ENCODE measurements at places on chromosomes 13 and 19.

GRCh38 chr13:99126821-99127220 is 73.8 kb upstream of the UBAC2 start:
- no peaks in the 10 kb centered on the region for H3K36me3 ChIP-seq
- no peak for DNase-seq
- peaks cover 6% of the 10 kb centered on the region for H3K4me1 ChIP-seq
- no peak overlapping the region for H3K27ac ChIP-seq

GRCh38 chr13:111973605-111974340 is 93.2 kb upstream of the SOX1 start:
- H3K27ac ChIP-seq, result no peak overlapping the region
- DNase-seq, result no peak
- H3K27me3 ChIP-seq, result peaks cover 3% of the 10 kb centered on the region
- H3K4me3 ChIP-seq, result no peak overlapping the region
- H3K36me3 ChIP-seq, result no peaks in the 10 kb centered on the region
- H3K4me1 ChIP-seq, result no peaks in the 10 kb centered on the region

DNA sequence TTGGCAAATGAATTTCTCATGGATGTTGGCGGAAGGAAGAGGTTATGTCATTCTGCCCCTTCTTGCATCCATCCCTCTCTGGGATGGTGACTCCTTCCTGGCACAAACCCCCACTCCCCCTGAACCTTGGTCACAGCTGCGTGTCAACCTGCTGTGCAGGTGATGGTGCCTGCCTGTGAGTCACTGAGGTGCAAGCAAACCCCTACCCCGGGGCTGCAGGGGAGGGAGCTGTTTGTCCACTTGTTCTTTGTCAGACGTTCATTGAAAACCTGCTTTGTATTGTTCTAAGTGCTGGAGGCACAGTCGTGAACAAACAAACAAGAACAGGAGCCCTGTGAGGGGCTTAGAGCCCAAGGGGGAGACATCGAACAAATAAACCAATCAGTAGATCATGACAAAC is 2.0 kb upstream of the GAPDHS start:
- H3K27me3 ChIP-seq, result peaks cover 42% of the 10 kb centered on the region
- H3K4me1 ChIP-seq, result peaks cover 4% of the 10 kb centered on the region
- no peak overlapping the region for H3K27ac ChIP-seq
- DNase-seq, result no peak
- H3K36me3 ChIP-seq, result peaks cover 2% of the 10 kb centered on the region

GRCh38 chr19:24081056-24081455 is 5.9 kb upstream of the ZNF254 start:
- H3K36me3 ChIP-seq, result peaks cover 19% of the 10 kb centered on the region
- H3K27ac ChIP-seq, result no peak overlapping the region
- no peak overlapping the region for H3K4me3 ChIP-seq
- peaks cover 2% of the 10 kb centered on the region for H3K4me1 ChIP-seq

DNA sequence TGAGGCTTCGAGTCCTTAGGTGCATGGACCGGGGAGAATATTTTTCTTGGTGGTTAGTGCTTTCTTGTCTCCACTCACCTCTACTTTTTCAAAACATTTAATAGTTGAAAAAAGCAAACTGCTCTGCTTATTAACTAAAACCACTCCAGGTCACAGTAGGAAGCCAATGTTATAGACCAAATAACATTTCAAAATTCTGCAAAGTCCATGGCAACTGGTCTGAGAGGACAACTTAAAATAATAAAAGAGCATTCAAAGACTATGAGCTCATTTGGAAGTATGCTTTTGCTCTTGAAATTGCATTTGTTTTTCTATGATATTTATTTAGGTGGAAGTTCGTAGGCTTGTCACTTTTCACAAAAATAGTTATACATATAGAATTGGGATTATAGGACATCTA is 483.0 kb downstream of the DCT start:
- no peak for DNase-seq
- H3K36me3 ChIP-seq, result no peaks in the 10 kb centered on the region
- no peak overlapping the region for H3K27ac ChIP-seq

GRCh38 chr19:55678121-55678671 is 3.2 kb downstream of the EPN1 start:
- H3K4me1 ChIP-seq, result peaks cover 50% of the 10 kb centered on the region
- H3K36me3 ChIP-seq, result peaks cover 25% of the 10 kb centered on the region
- H3K4me3 ChIP-seq, result peak overlapping the region; percentile 98
- peak overlapping the region; percentile 98 for H3K27ac ChIP-seq

DNA sequence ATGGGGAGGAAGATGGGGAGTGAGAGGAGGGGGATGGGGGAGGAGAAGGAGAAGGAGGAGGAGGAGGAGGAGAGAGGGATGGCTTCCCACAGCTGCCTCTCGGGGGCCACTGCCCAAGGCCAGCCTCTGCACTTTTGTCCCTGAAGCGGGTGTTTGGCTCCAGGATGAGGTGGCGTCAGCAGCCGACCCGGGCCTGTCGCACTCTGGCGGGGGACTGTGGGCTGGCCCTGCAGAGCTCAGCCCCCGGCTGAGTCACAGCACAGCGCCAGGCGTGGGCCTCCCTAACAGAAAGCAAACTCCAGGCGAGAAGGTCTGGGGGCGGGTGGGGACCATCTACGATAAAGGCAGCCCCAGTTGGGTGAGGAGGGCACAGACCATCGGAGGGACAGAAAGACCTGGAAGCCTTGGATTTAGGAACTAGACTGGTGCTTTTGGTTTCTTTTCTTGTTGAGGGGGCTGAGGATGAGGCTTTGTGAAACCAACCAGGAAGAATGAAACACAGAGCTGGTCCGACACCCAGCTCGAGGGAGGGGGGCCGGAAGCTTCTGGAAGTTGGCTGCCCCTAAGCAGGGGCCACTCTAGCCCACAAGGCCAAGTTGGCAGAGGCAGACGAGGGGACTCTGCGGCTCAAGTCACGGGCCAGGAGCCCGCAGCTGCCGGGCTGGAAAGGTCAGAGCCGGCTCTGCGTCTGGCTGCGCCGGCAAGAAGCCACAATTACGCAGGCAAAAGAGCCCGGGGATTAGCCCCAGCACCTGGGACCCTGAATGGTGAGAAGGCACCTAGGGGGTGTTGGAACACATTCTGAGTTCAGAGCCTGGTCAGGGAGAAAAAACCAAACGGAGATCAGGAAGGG is 18.2 kb downstream of the LSM4 start:
- H3K4me3 ChIP-seq, result peak overlapping the region; percentile 85
- H3K27me3 ChIP-seq, result no peaks in the 10 kb centered on the region
- peak; percentile 73 for DNase-seq
- peaks cover 1% of the 10 kb centered on the region for H3K36me3 ChIP-seq
- H3K27ac ChIP-seq, result peak overlapping the region; percentile 96

GRCh38 chr19:2488405-2488941 is 12.5 kb downstream of the GADD45B start:
- peaks cover 41% of the 10 kb centered on the region for H3K4me1 ChIP-seq
- H3K36me3 ChIP-seq, result peaks cover 4% of the 10 kb centered on the region
- H3K4me3 ChIP-seq, result no peak overlapping the region
- H3K27ac ChIP-seq, result no peak overlapping the region

- no peaks in the 10 kb centered on the region for H3K4me1 ChIP-seq
- no peak overlapping the region for H3K4me3 ChIP-seq
- H3K36me3 ChIP-seq, result peaks cover 3% of the 10 kb centered on the region
- H3K27ac ChIP-seq, result no peak overlapping the region
- peaks cover 2% of the 10 kb centered on the region for H3K27me3 ChIP-seq
Measured at GRCh38 chr13:97495678-97496077, 61.7 kb downstream of the RAP2A start.

- H3K4me1 ChIP-seq, result peaks cover 53% of the 10 kb centered on the region
- DNase-seq, result peak; percentile 78
- H3K27ac ChIP-seq, result peak within 1 kb of the TSS; percentile 91
- H3K4me3 ChIP-seq, result peak within 1 kb of the TSS; percentile 99
Measured at GRCh38 chr19:35328851-35329285, at the start of gene CD22. Gene CD22 (plus strand): TSS chr19:35329187. CDS start chr19:35332041, 2,854 bp downstream.

- H3K4me1 ChIP-seq, result peaks cover 12% of the 10 kb centered on the region
- no peak overlapping the region for H3K27ac ChIP-seq
- no peaks in the 10 kb centered on the region for H3K27me3 ChIP-seq
- H3K36me3 ChIP-seq, result peaks cover 33% of the 10 kb centered on the region
- no peak overlapping the region for H3K4me3 ChIP-seq
- no peak for DNase-seq
Measured at GRCh38 chr19:55691561-55692481, 16.8 kb downstream of the EPN1 start.

- H3K36me3 ChIP-seq, result peaks cover 14% of the 10 kb centered on the region
- peak overlapping the region; percentile 98 for H3K27ac ChIP-seq
- no peaks in the 10 kb centered on the region for H3K27me3 ChIP-seq
- peak overlapping the region; percentile 95 for H3K4me3 ChIP-seq
Measured at GRCh38 chr19:58519087-58519354, 589 bp downstream of the ZBTB45 start.

GRCh38 chr13:101408154-101408553 is 8.2 kb downstream of the NALCN start:
- no peaks in the 10 kb centered on the region for H3K4me1 ChIP-seq
- H3K27me3 ChIP-seq, result no peaks in the 10 kb centered on the region
- no peak overlapping the region for H3K4me3 ChIP-seq

- H3K36me3 ChIP-seq, result peaks cover 14% of the 10 kb centered on the region
- H3K4me1 ChIP-seq, result no peaks in the 10 kb centered on the region
- H3K27ac ChIP-seq, result no peak overlapping the region
- DNase-seq, result no peak
- H3K4me3 ChIP-seq, result no peak overlapping the region
Measured at GRCh38 chr19:47003611-47004465, 15.8 kb upstream of the NPAS1 start.

DNA sequence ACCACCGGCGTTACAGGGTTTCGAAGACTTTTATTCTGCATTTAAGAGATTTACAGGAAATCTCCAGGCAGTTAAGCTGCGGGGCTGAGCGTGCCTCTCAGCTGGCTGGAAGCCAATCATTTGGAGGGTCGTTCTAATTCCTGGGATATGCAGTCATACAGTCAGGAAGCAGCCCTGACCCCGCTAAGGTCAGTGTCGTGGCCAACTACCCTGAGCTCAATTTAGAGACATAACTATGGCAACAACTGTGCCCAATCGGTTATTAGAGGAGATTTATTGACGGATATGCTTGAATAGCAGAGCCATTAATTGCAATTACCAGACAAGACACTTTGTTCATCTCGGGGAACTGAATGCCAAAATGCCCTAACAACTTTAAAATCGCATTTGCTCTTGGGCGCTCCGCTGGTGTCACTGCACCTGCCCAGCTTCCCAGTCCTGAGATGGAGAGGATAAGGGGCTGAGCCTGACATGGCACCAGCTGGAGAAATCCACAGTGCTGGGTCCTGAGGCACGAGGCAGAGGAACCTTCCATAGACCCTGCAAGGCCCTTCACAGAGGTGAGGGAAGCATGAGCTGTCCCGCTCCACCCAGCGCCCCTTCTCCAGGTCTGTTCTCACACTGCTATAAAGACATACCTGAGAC is 15.1 kb upstream of the ZNF507 start:
- H3K36me3 ChIP-seq, result peaks cover 2% of the 10 kb centered on the region
- no peak overlapping the region for H3K4me3 ChIP-seq
- H3K27ac ChIP-seq, result no peak overlapping the region
- DNase-seq, result no peak
- peaks cover 10% of the 10 kb centered on the region for H3K27me3 ChIP-seq
- H3K4me1 ChIP-seq, result no peaks in the 10 kb centered on the region

DNA sequence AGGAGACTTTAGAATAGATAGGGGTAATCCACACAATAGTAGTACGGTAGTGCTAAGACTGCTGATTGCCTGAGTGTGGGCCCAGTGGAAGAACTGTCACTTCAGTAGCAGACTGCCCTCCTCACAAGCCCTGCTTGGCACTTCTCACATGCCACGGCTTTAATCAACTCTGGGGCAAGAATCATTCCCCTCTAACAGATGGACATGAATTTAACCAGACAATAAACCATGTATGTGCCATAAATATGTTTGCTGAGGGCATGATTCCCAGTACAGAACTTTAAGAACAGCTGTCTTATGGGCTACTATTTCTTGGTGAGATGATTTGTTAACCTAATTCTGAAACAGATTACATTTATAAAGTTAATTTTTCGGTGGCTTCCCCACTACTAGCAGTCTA is 22.0 kb downstream of the DPY19L3 start:
- H3K36me3 ChIP-seq, result peaks cover 8% of the 10 kb centered on the region
- H3K27ac ChIP-seq, result no peak overlapping the region
- no peak overlapping the region for H3K4me3 ChIP-seq
- DNase-seq, result no peak
- H3K4me1 ChIP-seq, result no peaks in the 10 kb centered on the region

- DNase-seq, result no peak
- no peaks in the 10 kb centered on the region for H3K27me3 ChIP-seq
- H3K4me1 ChIP-seq, result peaks cover 15% of the 10 kb centered on the region
- peaks cover 14% of the 10 kb centered on the region for H3K36me3 ChIP-seq
- H3K4me3 ChIP-seq, result no peak overlapping the region
Measured at GRCh38 chr13:21579754-21580316, 24.1 kb downstream of the MICU2 start.

DNA sequence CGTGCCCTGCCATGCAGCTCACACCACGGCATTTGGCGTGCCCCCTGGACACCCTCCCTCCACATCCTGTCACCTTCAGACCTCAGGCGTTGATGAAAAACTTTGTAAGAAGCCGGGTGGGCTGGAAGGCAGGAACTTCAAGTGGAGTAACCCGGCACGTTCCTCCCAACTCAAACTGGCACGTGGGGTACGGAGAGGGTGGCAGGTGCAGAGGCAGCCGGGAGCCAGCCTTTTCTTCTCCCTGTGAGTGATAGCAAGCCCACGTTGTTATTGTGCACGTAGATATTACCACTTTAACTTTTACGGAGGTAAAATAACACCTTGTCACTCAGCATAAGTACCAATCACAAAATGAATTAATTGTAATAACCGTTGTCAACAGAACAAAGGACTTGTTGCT is 198.0 kb downstream of the ZNF536 start:
- H3K4me1 ChIP-seq, result no peaks in the 10 kb centered on the region
- H3K27ac ChIP-seq, result no peak overlapping the region
- H3K36me3 ChIP-seq, result no peaks in the 10 kb centered on the region
- no peak overlapping the region for H3K4me3 ChIP-seq
- no peaks in the 10 kb centered on the region for H3K27me3 ChIP-seq

GRCh38 chr19:34430738-34431625 is 2.8 kb downstream of the UBA2 start:
- peaks cover 18% of the 10 kb centered on the region for H3K4me1 ChIP-seq
- peak overlapping the region; percentile 18 for H3K27ac ChIP-seq
- H3K27me3 ChIP-seq, result no peaks in the 10 kb centered on the region

GRCh38 chr13:32911506-32911905 is 104.7 kb upstream of the KL start:
- no peak overlapping the region for H3K27ac ChIP-seq
- peaks cover 7% of the 10 kb centered on the region for H3K27me3 ChIP-seq
- no peak overlapping the region for H3K4me3 ChIP-seq

DNA sequence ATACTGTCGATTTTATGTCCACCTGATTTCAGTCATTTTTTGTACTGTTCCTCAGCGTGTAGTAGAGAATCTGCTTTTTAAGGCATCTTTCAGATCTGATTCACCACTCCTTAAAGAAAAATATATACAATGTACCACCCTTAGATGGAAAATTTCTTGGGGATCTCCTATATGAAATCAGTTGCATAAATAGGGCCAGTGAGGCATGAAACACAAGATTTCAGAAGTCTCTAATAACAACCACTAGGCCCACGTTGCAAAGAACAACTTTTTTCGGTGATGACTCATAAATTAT is 1.4 kb downstream of the USP12 start:
- peak overlapping the region; percentile 89 for H3K27ac ChIP-seq
- no peak for DNase-seq
- H3K4me3 ChIP-seq, result peak overlapping the region; percentile 94

Data from memory B cell (primary cell).